ENCODE measurements at places on chromosomes 1 and 21.

GRCh38 chr1:911875-912739, 11.6 kb upstream of the SAMD11 start:
- DNase-seq: no peak

- no peak for DNase-seq
Measured at GRCh38 chr1:147341246-147341645, 98.8 kb downstream of the CHD1L start.

DNA sequence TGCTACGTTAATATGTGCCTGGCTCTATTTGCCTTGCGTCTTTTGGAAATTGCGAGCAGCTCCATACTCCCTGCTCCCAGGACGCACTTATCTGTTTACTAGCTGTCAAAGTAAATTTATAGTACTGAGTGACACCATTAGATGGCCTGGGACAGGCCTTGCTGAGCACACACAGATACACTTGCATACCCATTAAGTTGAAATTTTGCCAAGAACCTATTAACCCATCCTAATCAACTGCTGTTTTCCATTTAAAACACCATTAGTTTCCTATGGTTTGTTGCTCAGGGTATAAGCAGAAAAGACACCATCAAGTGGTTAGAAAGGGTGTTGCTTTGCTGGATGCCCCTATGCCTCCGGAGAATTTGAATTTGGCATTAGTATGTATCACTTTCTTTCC, 187.3 kb downstream of the SLC44A5 start:
- DNase-seq: no peak

GRCh38 chr1:76142771-76143540, 68.4 kb downstream of the ST6GALNAC3 start:
- DNase-seq: no peak

DNA sequence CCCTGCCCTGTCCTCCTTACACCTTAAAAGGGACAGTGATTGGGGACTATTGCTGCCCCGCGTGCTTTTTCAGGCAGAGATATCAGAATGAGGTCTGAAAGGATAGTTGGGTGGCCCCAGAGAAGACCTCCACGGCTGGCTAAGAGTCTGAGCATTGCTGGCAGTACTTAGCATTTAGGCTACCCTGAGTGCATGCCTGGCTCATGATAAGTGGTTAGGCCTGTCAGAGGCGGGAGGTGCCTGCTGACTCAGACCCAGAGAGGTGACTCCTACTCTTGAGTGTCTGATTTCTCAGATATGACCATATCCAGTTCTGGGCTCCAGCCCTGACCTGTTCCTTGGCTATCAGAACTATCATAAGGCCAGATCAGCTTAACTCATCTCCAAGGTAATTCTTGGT, 213.7 kb downstream of the PBX1 start:
- DNase-seq: no peak

DNA sequence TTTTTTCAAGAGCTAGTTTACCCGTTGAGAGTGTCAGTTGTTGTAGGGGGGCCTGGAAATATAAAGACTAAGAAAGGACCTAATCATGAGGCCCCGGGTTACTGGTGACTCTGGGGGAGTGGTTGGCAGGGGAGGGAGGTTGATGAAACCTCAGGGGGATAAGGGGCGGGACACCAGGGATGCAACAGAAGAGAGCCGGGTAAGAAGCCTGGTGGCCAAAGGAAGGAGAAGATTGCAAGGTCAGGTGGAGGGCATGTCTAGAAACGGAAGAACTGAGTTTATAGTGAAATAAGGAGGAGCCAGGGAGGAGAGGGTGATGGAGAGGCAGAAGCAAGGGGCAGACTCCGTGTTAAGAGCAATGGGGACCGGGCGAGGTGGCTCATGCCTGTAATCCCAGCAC, 12.5 kb upstream of the SPOCD1 start:
- DNase-seq: no peak

GRCh38 chr1:220321758-220322157, 49.5 kb upstream of the RAB3GAP2 start:
- DNase-seq: no peak

DNA sequence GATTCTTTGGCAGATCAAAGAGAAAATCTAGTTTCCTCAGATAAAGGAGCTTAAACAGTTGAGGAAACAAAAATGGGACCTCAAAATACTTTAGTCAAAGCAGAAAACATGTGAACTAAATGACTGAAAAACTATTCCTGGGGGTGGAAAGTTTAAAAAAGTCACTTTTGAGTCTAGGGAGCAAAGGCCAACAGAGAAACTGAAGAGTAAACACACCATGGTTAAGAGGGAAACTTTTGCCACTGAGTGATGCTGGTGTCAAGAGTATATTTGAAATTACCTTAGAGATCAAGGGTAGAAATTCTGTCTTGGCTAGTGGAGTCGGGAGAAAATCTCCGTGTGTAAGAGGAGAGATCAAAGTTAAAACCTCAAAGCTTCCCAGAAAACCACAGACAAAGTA, 501.2 kb upstream of the ADGRL4 start:
- no peak for DNase-seq

GRCh38 chr1:56297208-56297607, 282.2 kb downstream of the PLPP3 start:
- no peak for DNase-seq

- no peak for DNase-seq
Measured at GRCh38 chr1:32775640-32776337, 41.4 kb downstream of the YARS1 start.

GRCh38 chr1:31625561-31626222, 8.2 kb downstream of the HCRTR1 start:
- DNase-seq: no peak

DNA sequence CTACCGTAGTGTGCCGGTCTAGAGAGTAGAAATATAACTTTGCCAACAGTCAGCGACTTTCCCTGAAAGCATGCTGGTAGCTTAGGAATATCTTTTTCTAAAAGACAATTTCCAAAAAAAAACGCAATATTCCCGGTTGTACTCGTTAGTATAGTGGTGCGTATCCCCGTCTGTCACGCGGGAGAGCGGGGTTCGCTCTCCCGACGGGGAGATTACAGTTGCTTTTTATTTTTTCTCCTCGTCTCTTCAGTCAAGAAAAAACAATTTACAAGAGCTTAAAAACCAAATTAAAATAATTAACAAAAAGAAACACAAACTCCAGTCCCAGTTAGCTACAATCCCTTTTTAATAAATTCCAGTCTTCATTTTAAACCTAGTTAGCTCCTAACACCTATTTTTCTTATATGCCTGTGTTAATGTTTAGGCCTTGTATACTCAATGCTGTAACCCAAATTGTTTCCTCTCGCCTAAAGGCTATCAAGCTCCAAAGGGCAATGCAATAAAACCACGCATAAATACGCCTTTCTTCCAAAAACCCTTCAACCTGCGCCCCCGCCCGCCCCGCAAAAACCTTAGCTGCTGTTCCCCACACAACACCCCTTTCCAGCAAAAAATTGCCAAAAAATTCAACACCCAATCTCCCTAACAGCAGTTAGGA, 7.8 kb downstream of the HSPA6 start:
- no peak for DNase-seq

GRCh38 chr1:14768582-14769304, 170.3 kb downstream of the KAZN start:
- no peak for DNase-seq

- DNase-seq: peak; percentile 22
Measured at GRCh38 chr1:161182214-161182613, 4.9 kb upstream of the B4GALT3 start.

- no peak for DNase-seq
Measured at GRCh38 chr1:57820356-57821095, 396.7 kb upstream of the DAB1 start.

DNA sequence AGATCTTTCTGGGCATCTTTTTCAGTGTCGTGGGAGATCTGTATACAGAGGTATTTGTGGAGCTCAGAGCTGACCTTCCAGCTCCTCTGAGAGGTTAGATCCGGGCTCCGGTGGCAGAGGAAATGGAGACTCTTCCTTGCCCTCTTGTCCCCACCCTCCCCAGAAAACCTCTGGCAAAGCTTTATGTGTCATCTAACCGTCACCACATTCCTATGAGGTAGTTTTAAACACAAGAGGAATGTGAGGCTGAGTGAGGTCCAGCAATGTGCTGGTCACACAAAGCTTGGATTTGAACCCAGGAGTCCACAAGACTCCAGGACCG, 1.2 kb downstream of the CD160 start:
- no peak for DNase-seq

- no peak for DNase-seq
Measured at GRCh38 chr1:182262425-182262824, 129.2 kb downstream of the GLUL start.

GRCh38 chr1:36894824-36895223, 139.5 kb downstream of the GRIK3 start:
- no peak for DNase-seq

DNA sequence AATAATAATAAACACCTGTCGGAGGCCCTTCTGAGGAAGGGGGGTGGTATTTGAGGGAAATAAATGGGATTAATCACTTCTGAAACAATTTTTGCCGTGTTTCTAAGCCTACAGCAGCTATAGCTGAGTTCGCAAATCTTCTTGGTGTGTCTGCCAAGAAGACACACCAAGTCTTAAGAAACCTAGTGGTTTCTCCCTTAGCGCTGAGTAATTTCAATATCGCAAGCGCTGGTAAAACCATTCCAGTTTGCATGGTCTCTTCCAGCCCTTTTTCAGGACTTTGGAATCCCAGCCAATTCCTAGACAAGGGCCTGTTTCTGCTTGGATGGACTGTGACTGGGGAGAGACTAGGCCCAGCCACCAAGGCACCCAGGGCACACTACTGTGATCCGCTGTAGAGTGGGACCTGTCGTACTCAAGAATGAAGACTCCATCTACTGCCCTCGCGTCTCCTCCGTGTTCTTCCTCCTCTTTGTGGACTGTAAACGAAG, 7.5 kb upstream of the LHX8 start:
- DNase-seq: no peak

GRCh38 chr1:74508449-74508848, 4.0 kb downstream of the LRRC53 start:
- DNase-seq: no peak

DNA sequence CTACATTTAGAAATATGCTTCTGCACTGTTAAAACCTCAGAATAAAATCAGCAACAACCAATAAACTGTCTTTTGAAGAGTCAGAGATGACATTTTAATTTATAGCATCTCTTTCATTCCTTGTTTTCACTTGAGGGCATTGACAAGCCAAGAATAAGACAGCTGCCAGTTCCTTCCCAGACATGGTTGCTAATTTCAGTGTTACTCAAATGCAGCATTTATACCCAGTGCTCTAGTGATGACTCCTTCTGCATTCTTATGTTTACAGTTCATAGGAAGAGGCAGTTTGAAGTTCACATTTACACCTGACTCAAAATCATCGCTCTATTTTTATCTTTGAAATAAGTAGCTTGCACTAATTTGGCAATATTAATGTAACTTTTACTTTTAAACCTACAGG, 44.9 kb downstream of the PLA2G4A start:
- no peak for DNase-seq

DNA sequence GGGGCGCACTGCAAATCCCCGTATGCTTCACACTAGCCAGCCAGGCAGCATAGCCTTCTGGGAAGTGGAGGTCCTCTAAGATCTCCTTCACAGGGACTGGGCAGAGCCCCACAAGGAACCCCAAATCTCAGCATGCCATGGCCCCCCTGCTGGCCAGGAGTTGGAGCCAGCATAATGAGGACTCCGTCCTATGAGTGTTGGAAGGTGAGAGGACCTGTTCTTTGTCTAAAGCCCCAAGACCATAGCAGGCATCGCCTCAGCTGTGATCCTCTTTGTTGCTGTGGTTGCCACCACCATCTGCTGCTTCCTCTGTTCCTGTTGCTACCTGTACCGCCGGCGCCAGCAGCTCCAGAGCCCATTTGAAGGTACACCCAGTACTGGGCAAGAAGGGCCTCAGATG, 1.5 kb downstream of the SHISA4 start:
- no peak for DNase-seq

- no peak for DNase-seq
Measured at GRCh38 chr1:12112711-12113161, 49.6 kb downstream of the TNFRSF8 start.

- no peak for DNase-seq
Measured at GRCh38 chr1:84430546-84430945, 32.3 kb downstream of the DNASE2B start.

DNA sequence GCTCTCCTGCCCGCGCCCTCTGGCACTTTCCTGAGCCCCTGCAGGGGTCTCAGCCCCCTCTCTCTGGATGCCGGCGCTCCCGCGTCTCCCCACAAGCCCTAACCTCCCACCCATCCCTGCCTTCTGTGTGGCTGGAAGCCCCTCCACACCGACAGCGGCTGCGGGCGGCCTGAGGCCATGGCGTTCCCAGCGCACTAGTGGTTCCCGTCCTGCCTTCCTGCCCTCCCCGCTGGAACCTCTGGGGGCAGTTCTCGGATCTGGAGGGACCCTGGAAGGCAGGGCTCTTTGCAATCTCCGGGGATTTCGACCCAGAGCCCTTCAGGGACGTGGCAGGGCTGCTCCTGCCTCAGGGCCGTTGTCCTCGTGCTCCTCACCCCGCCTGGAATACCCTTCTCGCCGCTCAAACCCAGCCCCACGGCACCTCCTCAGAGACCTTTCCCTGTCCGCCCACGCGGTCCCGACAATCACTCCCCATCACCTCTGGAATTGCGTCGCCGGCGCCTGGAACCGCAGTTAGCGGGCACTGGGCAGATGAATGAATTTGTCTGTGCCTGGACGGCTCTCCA, 493 bp upstream of the ESPN start:
- DNase-seq: no peak

GRCh38 chr21:32162727-32163320, 116.0 kb downstream of the MIS18A start:
- DNase-seq: no peak

- DNase-seq: no peak
Measured at GRCh38 chr1:215119719-215120365, 37.3 kb downstream of the KCNK2 start.

- no peak for DNase-seq
Measured at GRCh38 chr1:23366598-23366997, 3.0 kb downstream of the ZNF436 start.

DNA sequence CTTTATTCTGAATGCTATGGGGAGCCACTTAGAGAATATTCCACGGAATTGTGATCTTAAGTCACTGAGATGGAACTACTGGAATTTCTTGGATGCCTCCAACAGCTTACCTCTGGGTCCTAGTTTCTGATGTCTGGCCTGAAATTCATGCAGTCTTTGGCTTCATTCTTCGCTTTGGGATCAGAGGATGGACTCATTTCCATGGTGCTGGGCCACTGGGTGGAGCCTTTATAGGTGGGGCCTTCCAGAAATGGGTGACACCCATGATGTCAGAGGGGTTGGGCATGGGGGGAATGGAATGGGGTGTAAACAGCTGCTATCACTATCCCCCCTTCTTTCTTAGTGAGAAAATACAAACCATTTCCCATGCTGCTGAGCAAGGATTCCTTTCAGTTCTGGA, 73.7 kb upstream of the FGGY start:
- no peak for DNase-seq

- no peak for DNase-seq
Measured at GRCh38 chr1:188062456-188062855, 1233.7 kb downstream of the PLA2G4A start.

GRCh38 chr1:229130028-229130668, 140.8 kb upstream of the RAB4A start:
- DNase-seq: no peak

Measured in stimulated activated CD8-positive, alpha-beta memory T cell treated with anti-CD3 and anti-CD28 coated beads, Interleukin-4, amount 100 ng/mL, for 4 hours (primary cell).